ENCODE measurements at places on chromosomes 12 and 14.

DNA sequence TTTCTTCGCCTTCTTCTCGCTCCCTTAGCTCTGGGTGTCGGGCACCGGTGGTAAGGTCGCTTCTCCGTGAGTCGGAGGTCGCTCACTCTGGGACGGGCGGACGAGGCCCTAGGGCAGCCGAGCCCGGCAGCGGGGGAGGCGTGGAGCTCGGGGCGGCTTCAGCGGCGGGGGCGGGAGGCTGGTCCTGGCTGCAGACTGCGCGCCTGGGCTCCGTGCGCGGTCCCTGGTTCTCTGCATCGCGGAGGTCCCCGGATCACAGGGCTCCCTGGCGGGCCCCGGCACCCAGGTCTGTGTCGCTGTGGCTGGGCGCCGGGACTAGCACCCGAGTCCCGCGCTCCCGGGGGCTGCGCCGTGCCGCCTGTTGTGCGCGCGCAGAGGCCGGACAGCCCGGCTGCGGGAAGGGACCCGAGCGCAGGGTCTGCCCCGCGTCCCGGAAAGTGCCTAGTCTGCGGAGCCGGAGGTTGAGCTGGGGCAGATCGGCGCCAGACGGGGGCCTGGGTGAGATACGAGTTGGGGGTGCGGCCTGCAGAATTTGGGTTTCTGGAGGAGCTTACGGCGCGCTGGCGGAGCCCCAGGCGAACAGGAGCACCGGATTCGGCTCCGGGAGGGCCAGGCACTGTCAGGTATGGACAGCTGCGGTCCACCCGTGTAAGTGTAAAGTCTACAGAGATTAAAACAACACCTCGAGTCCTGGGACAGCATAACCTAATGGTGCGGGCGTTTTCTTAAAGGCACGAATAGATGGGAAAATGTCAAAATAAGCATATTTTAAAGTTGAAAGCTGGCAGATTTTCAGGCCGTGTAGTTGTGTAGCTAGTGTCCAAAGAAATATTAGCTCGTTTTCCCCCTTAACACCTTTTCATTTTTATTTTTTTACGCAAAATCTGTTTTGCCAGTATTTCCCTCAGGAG is 713 bp downstream of the FRMD6 start:
- DNase-seq, result no peak

- no peak for DNase-seq
Measured at GRCh38 chr12:128702371-128702770, 121.4 kb downstream of the SLC15A4 start.

DNA sequence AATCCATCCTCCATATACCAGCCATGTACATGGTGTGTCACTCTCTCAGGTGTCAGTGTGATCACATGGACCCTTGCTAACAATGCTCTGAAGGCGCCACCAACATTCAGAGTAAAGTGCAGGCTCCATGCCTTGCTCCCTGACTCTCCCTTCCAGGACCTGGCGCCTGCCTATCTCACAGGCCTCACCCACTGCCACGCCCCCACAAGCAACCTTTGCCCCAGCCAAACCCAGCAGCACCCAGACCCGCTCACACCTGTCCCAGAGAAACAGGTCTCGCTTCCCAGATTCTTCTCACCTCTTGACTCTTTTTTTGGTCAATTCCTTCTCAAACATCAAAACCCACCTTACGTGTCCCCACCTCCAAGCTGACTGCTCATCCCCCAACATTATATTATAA is 52.3 kb downstream of the KCNK10 start:
- DNase-seq, result no peak

GRCh38 chr12:52454411-52455201 is 2.7 kb upstream of the KRT6B start:
- no peak for DNase-seq

DNA sequence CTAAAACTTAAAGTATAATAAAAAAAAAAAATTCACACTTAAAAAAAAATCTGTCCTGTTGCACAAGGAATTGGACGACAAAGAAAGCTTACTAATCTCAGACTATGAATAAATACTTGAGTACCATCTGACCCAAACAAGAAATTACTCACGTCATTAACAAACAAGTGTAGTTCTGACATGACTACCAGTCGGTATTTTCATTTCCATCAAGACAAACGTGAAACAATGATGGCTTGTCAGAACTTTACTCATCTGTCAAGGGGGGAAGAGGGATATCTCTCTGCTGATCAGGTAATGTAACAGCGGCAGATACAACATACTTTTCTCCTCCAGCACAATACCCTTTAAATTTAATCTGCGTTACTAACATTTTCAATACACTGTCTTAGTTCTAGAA is 78.3 kb downstream of the CDK17 start:
- no peak for DNase-seq

- DNase-seq, result no peak
Measured at GRCh38 chr14:33972583-33973081, 21.8 kb upstream of the EGLN3 start.

DNA sequence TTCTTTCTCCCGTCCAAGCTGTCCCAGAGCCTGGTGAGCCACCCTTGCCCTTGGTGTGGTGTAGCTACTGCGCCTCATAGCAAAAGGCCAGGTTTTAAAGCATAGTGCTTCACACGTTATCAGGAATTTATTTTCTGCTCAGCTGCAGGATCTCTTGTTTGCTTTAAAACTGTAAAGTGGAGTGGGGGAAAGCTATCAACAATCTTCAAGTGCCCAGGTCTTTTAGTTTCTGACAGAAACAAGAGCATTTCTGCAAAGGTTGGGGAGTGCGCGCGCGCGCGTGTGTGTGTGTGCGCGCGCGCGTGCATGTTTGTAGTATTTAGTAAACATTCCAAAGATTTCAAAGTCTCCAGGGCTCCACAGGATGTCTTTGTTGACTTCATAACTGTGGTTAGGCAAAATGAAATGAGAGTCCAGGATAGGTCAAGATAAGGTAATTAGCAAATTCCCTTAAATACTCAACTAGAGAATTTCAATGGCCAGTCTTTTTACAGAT is 45.5 kb downstream of the EML1 start:
- no peak for DNase-seq

GRCh38 chr14:97866195-97866594 is 1069.0 kb downstream of the VRK1 start:
- DNase-seq, result no peak

- DNase-seq, result no peak
Measured at GRCh38 chr12:31835276-31835882, 106.6 kb upstream of the AMN1 start.

DNA sequence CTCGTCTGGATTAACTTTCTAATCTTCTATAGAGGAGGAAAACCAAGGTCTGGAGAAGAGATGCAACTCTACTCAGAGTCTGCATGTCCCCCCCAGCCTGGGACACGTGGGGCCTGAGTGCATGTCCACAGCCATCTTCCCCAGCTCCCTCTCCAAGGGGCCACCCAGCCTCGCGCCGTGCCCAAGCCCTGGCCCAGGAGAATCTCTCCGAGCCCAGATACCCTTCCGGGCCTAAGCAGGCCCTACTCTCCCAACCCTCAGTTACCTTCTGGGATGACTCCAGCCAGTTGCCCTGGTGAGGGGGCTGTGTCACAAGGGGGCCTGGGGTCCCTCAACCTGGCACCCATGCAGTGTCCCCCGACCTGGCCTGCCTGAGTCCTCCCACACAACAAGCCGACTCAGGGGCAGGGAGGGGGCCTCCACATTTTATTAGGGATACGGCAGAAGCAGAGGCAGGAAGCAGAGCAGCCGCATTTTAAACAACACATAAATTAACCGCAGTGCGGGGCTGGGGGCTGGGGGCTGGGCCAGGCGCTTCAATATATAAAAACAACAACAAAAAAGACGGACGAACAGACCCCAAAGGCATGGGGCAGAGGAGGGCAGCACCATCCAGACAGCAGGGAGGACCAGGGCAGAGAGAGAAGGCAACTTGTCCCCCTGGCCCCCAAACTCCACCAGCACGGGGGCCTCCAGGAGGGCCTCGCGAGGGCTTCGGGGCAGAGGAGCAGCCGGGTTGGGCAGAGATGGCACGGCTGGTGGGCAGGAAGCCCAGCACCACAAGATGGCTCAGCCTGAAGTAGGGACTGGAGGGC is 37.3 kb downstream of the NCKAP5L start:
- DNase-seq, result no peak

DNA sequence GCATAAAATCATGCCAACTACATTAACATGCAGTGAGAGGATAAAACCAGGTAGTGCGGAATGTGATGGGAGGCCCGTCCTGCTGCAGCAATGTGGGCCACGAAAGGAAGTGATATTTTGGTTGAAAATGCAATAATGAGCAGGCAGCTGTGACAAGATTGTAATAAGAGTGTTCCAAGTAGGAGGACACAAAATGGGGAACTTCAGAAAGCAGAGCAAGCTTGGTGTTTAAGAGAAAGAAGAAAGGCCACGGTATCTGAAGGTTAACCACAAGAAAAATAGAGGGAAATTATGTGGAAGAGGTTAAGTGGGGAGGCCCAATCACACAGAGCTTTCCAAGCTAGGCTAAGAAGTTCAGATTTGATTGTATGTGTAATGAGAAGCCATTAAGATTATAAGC is 34.3 kb downstream of the OVCH1 start:
- no peak for DNase-seq

GRCh38 chr14:89571491-89571890 is 154.5 kb upstream of the FOXN3 start:
- DNase-seq, result no peak

GRCh38 chr14:91365552-91365951 is 52.1 kb downstream of the CCDC88C start:
- DNase-seq, result no peak

Measured in cortex of kidney (tissue), 1 donor.